ENCODE measurements at places on chromosomes 11 and 22. TPM values are rescaled to one million over a fixed set of nuclear protein-coding genes. Genes with fewer than 3 reads are reported as not detected.

DNA sequence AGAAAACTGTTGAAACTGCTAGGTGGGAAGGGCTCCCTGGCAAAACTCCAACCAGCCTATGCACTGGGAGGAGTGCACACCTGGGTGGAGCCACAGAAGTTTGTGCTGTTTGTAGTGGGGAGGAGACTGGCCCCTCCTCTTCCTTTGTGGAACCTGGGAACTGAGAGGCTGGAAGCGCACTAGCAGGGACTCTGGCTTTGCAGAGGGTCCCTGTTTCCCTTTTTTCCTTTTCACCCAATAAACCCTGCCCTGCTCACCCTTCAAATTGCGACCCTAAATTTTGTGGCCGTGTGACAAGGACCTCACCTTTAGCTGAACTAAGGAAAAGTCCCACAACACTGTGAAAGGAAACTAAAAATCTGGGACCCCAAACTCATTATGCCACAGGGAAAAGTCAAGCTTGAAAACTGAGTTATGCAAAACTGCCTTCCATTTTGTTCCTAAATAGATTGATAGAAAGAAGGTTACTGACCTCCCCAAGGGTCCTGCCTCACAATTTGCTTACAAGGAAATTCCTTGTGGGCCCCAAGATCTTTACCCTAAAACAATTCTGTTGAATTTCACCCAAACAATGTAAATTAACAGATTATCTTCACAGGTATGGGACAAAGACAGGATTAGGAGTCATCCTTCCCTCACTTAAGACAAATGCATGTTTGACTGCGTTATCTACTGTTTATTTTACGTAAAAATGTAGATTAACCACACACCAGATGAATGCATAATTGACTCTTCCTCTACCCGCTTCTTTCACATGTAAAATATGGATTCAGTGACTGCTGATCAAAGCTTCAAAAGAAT lies 81.0 kb downstream of the SLC36A4 start:
- H3K27me3 ChIP-seq: no peaks in the 10 kb centered on the region
- no peak overlapping the region for H3K27ac ChIP-seq
- no peaks in the 10 kb centered on the region for H3K36me3 ChIP-seq
- no peak overlapping the region for H3K4me3 ChIP-seq

DNA sequence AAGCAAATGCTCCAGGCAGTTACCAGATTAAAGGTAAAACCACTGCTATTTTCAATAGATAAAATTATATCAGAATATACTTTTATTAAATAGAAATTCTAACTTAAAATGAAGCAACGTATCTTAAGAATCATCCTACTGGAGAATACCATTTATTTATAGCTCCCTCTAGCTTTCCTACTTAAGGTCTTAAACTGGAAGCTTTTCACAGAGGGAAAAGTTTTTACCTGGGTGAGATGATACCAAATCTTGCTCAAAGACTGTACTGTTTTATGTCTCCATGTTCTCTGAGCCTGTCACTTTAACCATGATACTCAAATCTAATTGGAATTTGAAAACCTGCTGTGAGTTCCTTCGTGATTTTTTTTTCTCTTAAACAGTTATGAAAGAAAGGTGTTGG lies 291.8 kb downstream of the AASDHPPT start:
- no peak overlapping the region for H3K4me3 ChIP-seq
- peaks cover 14% of the 10 kb centered on the region for H3K4me1 ChIP-seq
- no peak for DNase-seq
- H3K27ac ChIP-seq: peak overlapping the region; percentile 72
- H3K36me3 ChIP-seq: no peaks in the 10 kb centered on the region
- no peaks in the 10 kb centered on the region for H3K27me3 ChIP-seq

DNA sequence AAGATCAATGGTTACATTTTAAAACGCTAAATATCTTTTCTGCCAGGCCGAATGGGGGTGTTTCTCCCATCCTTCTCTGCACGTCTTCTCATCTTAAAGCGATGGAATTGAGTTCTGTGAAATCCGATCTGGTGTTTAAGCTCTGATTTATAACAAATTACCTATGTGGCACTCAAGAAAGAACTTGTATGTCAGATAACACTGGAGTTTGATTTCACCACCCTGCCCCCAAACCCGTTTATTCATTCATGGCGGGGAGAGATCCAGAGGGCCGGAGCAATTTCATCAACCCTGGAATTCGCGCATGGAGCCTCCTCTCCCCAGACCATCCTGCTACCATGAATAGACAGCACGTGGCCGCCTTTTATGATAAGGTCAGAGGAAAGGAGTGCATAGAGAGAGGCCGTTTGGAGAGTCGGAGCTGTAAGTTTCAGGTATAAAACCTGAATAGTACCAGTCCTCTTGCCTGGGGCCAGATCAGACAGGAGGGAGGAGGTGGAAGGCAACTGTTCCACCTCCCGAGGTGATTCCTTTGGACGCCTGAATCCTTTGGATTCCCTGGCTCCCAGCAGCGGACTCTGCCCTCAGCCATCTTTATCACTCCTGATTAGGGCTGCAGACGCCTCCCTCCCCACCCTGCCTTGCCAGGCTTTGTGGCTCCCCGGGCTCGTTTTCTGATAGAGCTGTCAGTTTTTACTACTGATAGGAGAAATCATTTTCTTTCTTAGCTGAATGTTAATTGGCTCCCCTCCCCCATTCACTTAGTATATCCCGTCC lies 27.3 kb upstream of the NFAM1 start:
- no peak overlapping the region for H3K4me3 ChIP-seq
- DNase-seq: no peak
- no peak overlapping the region for H3K27ac ChIP-seq

DNA sequence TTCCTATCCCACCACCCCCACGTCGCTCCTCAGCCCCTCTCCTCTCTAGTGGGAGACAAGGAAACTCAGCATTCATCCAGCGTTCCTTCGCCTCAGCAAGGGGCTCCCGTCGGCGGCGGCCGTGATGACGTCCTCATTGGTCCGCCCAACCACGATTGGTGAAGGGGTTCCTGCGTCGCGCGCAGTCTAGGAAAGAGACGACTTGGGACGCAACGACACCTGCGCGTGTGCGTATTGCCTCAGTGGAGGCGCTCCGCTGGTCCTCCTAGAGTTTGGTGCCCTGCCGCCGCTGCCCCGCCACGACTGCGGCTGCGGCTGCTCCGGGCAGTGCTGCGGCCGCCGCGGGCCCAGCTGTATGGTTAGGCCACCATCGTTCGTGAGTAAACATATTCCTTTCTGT lies 56.6 kb downstream of the CCDC81 start:
- H3K27me3 ChIP-seq: no peaks in the 10 kb centered on the region
- H3K27ac ChIP-seq: no peak overlapping the region
- H3K4me3 ChIP-seq: no peak overlapping the region
- no peak for DNase-seq

GRCh38 chr11:71450939-71451338 lies 2.1 kb upstream of the NADSYN1 start:
- H3K36me3 ChIP-seq: peaks cover 2% of the 10 kb centered on the region
- H3K27me3 ChIP-seq: no peaks in the 10 kb centered on the region
- H3K27ac ChIP-seq: no peak overlapping the region
- peaks cover 26% of the 10 kb centered on the region for H3K4me1 ChIP-seq

- H3K27ac ChIP-seq: no peak overlapping the region
- DNase-seq: no peak
- H3K36me3 ChIP-seq: no peaks in the 10 kb centered on the region
- H3K4me3 ChIP-seq: no peak overlapping the region
- H3K4me1 ChIP-seq: peaks cover 28% of the 10 kb centered on the region
- H3K27me3 ChIP-seq: no peaks in the 10 kb centered on the region
Observed at GRCh38 chr11:125081098-125081798, 18.1 kb downstream of the SLC37A2 start.

- no peak overlapping the region for H3K27ac ChIP-seq
- H3K4me1 ChIP-seq: peaks cover 8% of the 10 kb centered on the region
- H3K27me3 ChIP-seq: no peaks in the 10 kb centered on the region
- no peak for DNase-seq
Observed at GRCh38 chr22:50683086-50683993, 10.7 kb downstream of the SHANK3 start.

- no peak overlapping the region for H3K4me3 ChIP-seq
- H3K4me1 ChIP-seq: no peaks in the 10 kb centered on the region
- H3K27me3 ChIP-seq: no peaks in the 10 kb centered on the region
- no peak for DNase-seq
Observed at GRCh38 chr22:47654922-47655491, 892.6 kb downstream of the TBC1D22A start.

The VPREB3 gene
- total RNA-seq: 0.50 TPM

GRCh38 chr22:31378123-31378522 lies 21.3 kb upstream of the DRG1 start:
- H3K27me3 ChIP-seq: peaks cover 2% of the 10 kb centered on the region
- DNase-seq: peak; percentile 16
- H3K27ac ChIP-seq: no peak overlapping the region
- no peaks in the 10 kb centered on the region for H3K4me1 ChIP-seq
- no peak overlapping the region for H3K4me3 ChIP-seq

DNA sequence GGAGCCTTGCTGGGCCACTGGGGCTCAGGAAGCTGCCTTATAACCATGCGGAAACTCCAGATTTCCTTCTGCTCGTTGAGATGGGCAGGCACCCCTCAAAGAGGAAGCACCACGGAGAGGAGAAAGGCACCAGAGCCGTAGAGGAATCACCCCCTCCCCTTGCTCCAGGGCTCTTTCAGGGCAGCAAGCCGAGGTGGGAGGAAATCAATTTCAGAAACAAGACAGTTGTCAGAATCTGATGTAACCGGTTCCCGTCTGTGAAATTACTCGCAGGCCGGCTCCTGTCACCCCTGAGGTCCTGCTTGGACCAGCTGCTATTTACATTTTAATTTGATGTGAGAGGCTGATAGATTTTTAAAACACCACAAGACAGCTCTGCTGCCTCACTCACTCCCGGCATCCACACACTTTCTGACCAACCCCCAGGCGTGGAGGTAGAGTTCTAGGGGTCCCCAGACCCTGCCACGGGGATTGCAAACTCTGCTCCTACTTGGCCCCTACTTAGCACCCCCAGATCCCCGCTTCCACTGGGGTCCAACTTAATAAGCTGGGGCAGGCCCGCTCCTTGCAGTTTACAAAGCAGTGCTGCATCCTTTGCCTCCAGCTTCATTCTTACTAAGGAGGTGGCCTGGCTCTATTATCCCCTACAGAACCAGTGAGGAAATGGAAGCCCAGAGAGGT lies 162.5 kb downstream of the CEP164 start:
- no peak for DNase-seq
- peaks cover 27% of the 10 kb centered on the region for H3K27me3 ChIP-seq
- H3K27ac ChIP-seq: no peak overlapping the region
- no peaks in the 10 kb centered on the region for H3K4me1 ChIP-seq
- no peaks in the 10 kb centered on the region for H3K36me3 ChIP-seq

DNA sequence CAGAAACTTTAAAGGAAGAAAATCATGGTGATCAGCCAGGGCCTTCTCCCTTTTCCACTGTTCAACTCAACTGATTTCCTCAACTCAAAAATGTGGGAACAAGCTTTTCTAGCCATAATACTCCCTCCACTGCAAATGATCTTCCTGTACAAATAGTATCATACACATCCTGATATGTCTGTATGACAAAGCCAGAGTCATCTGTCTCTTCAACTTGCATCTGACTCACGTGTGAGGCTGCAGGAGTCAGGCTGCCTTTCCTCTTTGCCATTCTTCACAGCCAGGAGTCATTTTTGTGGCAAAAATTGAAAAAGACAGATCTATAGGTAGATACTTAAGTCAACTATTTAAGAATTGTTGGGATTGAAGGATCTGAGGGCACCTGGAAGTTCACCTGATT lies 13.3 kb downstream of the PATZ1 start:
- no peaks in the 10 kb centered on the region for H3K27me3 ChIP-seq
- no peak for DNase-seq
- H3K36me3 ChIP-seq: peaks cover 9% of the 10 kb centered on the region
- peaks cover 6% of the 10 kb centered on the region for H3K4me1 ChIP-seq

The OR51B4 gene
- total RNA-seq: not detected
